ENCODE measurements at places on chromosomes 4 and X.

DNA sequence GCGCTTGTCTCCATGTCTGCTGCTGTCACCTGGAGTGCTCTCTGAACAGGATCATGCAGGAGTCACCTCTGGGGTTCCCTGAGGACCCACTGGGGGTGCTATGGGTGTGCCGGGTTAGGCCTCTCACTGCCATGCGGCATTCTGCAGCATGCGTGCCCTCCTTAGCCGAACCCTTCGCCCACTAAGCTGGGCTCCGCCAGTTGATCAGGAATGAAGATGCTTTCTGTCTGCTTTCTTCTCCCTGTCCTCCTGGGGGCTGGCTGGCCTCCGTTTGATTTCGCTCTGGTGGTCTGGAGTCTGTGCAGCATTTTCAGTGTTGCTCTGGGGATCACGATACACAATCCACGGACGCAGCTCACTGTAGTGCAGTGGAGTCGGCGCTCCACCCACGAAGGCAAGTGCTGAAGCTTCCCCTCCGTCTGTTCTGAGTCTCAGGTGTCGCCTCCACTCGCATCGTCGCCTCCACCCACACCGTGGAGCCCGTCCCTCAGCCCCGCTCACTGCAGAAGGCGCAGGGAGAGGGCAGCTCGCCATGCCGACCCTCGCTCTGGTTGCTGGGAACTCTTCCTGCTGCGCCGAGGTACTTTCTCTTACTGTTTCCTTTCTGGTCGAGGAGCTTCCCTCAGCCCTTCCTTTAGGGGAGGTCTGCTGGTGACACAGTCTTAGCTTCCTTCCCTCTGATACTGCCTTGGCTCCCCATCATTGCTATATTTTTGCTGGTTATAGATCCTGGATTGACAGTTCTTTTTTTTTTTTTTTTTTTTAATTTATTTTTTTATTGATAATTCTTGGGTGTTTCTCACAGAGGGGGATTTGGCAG is 29.2 kb downstream of the LETM1 start:
- DNase-seq = no peak

DNA sequence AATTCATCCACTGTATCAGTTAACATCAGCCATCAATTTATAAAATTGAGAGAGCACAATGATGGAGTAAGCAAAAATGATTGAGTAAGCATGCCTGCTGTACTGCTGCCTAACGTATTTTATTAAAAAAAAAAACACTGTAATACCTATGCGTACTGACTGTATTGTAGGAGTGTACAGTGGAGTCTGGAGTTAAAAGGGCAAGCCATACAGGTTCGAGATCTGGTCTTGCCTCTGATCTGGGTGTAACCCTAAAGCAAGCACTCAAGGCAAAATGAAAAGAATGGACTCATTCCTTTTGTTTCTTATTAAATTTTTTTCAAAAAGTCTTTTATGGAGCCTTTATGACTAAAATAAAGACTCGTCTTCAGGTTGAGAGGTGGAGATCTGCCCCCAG is 894.2 kb upstream of the INTU start:
- DNase-seq = no peak

DNA sequence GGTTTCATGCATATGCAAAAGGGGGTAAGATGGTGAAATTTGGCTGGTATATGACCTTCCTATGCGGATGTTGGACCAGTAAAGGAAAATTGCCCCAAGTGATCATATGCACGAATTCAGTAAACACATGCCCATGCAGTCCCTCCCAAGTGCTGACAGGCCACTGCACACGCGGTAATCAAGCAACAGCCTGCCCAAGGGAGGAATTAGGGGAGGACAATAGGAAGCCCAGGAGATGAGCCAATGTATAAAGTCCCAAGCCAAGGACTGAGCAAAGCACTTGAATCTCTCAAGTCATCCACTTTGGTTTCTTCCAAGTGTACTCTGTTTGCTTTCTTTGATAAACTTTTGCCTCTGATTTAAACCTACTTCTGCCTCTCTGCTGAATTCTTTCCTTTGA is 21.1 kb downstream of the MAGEB16 start:
- no peak for DNase-seq

DNA sequence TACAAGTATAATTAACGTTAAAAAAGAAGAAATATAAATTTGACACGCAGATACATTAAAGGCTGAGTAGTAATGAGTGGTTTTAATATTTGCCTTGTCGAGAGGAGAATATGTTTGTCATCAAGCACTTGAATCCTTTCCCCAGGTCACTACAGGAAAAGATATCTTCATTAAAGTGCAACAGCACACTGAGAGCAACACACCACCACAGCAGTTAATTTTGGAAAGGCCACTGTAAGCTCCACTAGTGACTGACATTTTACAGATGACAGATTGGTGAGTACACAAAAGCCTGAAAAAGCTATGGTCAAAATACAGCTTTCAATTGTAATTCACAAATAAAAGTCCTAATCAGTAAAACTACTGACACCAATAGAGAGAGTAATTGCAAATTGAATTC is 76.6 kb downstream of the ZNF718 start:
- no peak for DNase-seq

DNA sequence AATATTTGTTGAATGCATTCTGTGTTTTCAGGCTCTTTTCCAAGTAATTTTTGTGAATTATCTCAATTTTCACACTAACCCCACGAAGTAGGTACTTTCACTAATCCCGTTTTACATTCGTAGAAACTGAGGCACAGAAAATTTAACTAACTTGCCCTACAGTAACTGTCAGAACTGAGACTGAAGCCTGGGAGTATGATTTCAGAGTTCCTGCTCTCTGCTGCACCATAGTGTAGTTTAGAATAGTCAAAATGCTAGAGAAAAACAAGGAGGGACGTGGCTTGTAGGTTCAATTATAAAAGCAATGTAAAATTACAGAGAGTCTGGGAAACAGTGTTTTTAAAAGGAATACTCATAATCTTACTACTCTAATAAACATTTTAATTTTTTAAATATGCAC is 2.2 kb downstream of the CLCN3 start:
- no peak for DNase-seq

DNA sequence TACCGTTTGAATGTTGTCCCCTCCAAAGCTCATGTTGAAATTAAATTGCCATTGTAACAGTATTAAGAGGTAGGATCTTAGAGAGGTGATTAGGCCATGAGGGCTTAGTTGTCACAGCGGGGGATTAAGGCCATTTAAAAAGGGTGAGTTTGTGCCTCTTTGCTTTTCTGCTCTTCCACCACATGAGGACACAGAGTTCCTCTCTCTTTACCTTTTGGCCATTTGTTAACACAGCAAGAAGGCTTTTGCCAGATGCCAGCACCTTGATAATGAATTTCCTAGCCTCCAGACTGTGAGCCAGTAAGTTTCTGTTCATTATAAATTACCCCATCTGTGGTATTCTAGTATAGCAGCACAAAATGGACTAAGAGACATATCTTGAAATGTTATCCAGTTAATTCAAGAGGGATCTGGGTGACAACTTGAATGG is 7.8 kb upstream of the HERC3 start:
- no peak for DNase-seq

DNA sequence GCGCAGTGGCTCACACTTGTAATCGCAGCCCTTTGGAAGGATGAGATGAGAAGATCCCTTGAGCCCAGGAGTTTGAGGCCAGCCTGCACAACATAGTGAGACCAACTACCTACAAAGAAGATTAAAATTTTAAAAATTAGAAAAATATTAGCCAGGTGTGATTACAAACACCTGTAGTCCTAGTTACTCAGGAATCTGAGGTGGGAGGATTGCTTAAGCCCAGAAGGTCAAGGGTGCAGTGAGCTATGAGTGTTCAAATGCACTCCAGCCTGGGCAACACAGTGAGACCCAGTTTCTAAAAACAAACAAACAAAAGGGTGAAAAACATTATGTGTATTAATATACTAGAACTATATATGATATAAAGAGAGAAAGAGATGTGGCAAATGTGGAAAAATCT is 36.8 kb upstream of the NKX6-1 start:
- no peak for DNase-seq

- no peak for DNase-seq
These were observed 22.8 kb upstream of the PPP2R2C start for GRCh38 chr4:6495296-6495590.

DNA sequence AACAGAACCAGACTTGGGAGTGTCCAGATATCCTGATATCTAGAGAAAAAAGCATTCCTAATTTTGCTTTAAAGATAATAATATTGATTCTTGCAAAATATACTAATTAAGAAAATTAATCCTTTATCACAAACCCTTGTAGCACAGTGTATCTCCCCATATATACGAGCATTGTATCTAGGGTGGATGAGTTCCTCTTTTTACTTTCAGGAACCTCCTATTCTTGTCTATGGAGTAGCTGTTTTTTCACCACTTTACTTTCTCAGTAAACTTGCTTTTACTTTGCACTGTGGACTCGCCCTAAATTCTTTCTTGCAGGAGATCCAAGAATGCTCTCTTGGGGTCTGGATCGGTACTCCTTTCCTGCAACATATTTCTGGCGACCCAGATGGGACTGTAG is 103.9 kb downstream of the GLUD2 start:
- DNase-seq = no peak

- no peak for DNase-seq
These were observed 355.8 kb downstream of the MAPK10 start for GRCh38 chr4:86004030-86004429.

GRCh38 chrX:49171752-49172279 is at the start of gene PLP2:
TSS of gene PLP2 (plus strand) at chrX:49171898. CDS start at chrX:49172001, 103 bp downstream.
- peak; percentile 47 for DNase-seq

- no peak for DNase-seq
These were observed 25.8 kb downstream of the PPEF1 start for GRCh38 chrX:18733287-18733686.

GRCh38 chrX:143945171-143945570 is 61.3 kb downstream of the UBE2NL start:
- DNase-seq = no peak

DNA sequence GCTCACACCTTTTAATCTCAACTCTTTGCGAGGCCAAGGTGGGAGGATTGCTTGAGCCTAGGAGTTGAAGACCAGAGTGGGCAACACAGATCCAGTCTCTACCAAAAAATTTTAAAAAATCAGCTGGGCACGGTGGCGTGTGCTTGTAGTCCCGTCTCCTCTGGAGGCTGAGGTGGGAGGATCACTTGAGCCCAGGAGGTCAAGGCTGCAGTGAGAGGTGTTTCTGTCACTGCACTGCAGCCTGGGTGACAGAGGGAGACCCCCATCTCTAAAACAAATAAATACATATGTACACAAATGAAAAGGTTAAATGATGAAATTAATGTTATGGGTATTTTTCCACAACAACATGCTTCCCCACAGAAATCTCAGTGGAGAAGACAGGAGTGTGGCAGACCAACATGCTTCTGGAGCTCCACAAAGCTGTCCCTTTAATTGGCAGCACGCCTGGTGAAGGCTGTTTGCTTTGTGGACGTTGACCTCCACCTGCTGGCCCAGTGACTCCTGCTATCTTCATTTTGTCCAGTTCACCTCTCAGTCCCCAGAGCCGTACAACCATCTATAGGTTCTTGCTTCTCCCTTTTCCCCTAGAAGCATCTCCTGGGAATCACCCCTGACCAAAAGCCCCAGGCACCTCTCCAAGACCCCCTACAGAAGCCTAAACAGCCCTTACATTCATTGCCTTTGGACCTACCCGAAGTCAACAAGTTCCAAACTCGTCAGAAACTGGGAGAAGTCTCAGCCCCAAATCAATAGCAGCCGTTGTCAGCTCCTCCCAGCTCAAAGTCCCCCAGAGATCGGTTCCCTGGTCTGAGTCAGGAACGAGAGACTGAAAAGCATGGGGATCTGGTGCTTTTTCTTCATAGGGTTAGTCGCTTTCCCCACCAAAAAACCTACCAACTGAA is 36.4 kb upstream of the CD99 start:
- DNase-seq = no peak

DNA sequence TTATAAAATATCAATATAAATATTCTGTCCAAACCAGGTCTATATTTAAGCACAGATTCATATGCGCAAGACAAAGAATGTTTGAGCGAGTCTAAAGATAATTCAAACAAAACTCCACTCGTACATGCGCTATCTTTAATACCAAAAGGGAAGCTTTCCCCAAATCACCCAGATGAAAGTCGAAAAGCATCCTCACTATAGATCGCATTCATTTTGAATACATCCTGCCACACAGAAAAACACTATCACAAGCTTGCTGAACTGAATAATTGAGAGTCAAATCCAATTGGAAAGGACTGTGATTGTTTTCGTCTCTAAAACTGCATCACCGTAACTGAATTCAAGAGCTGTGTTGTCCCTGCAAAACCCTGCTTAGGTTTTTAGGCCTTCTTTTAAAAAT is 685 bp downstream of the TASL start:
- DNase-seq = no peak

- no peak for DNase-seq
These were observed 1070.1 kb downstream of the STPG2 start for GRCh38 chr4:97073194-97073593.

GRCh38 chr4:8343262-8343966 is 73.9 kb downstream of the HTRA3 start:
- no peak for DNase-seq

GRCh38 chr4:6217716-6218381 is 17.5 kb upstream of the JAKMIP1 start:
- no peak for DNase-seq

GRCh38 chr4:55014876-55015275 is 110.5 kb downstream of the KDR start:
- DNase-seq = no peak

DNA sequence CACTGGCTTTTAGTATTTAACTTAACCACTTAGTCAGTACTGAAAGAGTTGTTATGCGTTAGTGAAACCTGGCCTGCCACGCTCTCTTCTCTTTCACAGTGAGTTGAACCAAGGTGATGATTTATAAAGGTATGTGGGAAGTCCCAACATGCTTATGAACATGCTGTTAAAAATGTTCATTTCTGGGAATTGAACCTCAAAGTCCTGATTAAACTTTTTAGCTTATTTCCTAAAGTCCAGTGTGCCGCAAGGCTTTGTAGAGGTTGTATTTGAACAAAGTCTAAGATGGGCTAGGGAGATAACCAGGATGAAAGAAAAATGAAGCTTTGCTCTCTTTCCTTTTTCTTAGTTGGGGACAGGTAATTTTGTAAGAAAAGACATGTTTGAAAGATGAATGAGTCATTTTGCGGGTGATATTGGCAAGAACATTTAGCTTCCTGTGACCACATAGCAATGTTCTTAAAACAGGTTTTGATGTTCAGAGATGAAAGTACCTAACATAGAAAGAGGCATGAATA is 270.3 kb downstream of the DTHD1 start:
- DNase-seq = no peak

DNA sequence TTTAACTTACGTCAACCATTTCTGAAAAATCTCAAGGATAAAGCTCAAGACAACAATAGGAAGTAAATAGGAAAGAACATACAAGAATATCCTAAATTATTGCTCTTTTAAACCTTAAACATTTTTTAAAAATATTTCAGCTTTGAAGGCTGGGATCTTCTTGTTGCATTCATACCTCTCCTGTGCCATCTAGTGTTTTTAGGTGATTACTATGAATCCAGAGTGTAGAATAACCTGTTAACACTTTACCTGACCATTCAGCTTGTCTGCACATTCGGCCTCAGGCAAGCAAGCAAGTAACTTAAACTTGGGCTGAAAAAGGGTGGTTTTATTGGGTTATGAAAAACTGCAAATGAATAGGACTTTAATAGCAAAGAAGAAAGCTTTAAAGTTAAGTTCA is 507.8 kb upstream of the INTU start:
- no peak for DNase-seq

- DNase-seq = no peak
These were observed 116.6 kb downstream of the SH3RF1 start for GRCh38 chr4:169154121-169154520.

- no peak for DNase-seq
These were observed 9.6 kb upstream of the DUSP9 start for GRCh38 chrX:153637121-153638040.

Data from stimulated activated CD8-positive, alpha-beta memory T cell treated with anti-CD3 and anti-CD28 coated beads, Interleukin-7, amount 100 ng/mL, for 1 hour (primary cell).